CD4-positive, alpha-beta T cell (primary cell): ENCODE measurements at places on chromosomes 6 and 20.

- DNase-seq: no peak
- peaks cover 10% of the 10 kb centered on the region for H3K4me1 ChIP-seq
- no peak overlapping the region for H3K27ac ChIP-seq
- peak overlapping the region; percentile 74 for H3K4me3 ChIP-seq
- no peaks in the 10 kb centered on the region for H3K27me3 ChIP-seq
- no peaks in the 10 kb centered on the region for H3K36me3 ChIP-seq
Observed at GRCh38 chr6:28105245-28105639, 19.2 kb upstream of the ZSCAN16 start.

GRCh38 chr20:23084845-23085365 is 1.2 kb downstream of the CD93 start:
- no peak overlapping the region for H3K27ac ChIP-seq
- no peak for DNase-seq
- no peaks in the 10 kb centered on the region for H3K36me3 ChIP-seq
- peaks cover 34% of the 10 kb centered on the region for H3K4me1 ChIP-seq
- H3K27me3 ChIP-seq: no peaks in the 10 kb centered on the region

- H3K27me3 ChIP-seq: no peaks in the 10 kb centered on the region
- H3K36me3 ChIP-seq: no peaks in the 10 kb centered on the region
- DNase-seq: no peak
Observed at GRCh38 chr6:119237177-119237715, 112.3 kb downstream of the MAN1A1 start.

DNA sequence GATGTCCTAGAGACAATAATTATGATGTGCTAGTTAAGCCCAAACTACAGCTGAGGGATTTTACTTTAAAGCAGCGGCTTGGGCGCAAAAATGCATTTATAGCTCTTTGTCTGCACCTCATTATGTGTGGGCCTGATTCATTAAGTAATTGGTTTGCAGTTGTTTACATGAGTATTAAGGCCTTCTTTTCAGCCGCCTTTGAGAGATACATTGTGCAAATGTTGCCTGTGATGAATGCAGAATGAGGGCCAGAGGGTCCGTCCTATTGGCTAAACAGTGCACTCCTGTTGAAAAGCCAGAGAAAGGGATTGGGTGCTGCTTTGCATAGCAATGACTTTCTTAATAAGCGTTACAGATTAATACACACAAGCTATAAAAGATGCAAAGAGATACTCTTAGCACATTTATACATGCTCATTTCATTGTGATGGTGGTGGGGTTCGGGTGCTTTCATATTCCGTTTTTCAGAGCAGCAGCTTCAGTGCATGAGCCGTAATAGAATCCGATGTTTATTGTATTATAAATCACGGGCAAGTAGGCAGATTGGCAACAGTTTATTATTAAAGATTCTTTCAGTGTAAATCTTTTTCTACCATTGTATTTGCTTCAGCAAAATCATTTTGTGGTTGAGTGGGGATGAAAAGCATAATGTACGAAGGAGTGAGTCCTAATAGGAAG is 68.2 kb upstream of the XRN2 start:
- H3K4me1 ChIP-seq: peaks cover 2% of the 10 kb centered on the region
- no peak overlapping the region for H3K27ac ChIP-seq
- H3K27me3 ChIP-seq: no peaks in the 10 kb centered on the region
- no peak for DNase-seq

GRCh38 chr20:35226884-35227681 is 593 bp downstream of the MMP24 start:
- peaks cover 23% of the 10 kb centered on the region for H3K27me3 ChIP-seq
- H3K36me3 ChIP-seq: no peaks in the 10 kb centered on the region
- DNase-seq: peak; percentile 62
- H3K4me1 ChIP-seq: peaks cover 10% of the 10 kb centered on the region
- H3K27ac ChIP-seq: no peak overlapping the region
- H3K4me3 ChIP-seq: no peak overlapping the region

GRCh38 chr6:111752476-111752875 is 120.8 kb downstream of the FYN start:
- no peak overlapping the region for H3K4me3 ChIP-seq
- H3K27ac ChIP-seq: peak overlapping the region; percentile 77
- no peaks in the 10 kb centered on the region for H3K27me3 ChIP-seq
- H3K4me1 ChIP-seq: peaks cover 58% of the 10 kb centered on the region
